ENCODE measurements at places on chromosomes 11 and 22.

- DNase-seq, result peak; percentile 86
These were observed 83.9 kb downstream of the OR5AK2 start for GRCh38 chr11:57072640-57073039.

- no peak for DNase-seq
These were observed 1071.2 kb downstream of the BRD1 start for GRCh38 chr22:48756146-48757111.

DNA sequence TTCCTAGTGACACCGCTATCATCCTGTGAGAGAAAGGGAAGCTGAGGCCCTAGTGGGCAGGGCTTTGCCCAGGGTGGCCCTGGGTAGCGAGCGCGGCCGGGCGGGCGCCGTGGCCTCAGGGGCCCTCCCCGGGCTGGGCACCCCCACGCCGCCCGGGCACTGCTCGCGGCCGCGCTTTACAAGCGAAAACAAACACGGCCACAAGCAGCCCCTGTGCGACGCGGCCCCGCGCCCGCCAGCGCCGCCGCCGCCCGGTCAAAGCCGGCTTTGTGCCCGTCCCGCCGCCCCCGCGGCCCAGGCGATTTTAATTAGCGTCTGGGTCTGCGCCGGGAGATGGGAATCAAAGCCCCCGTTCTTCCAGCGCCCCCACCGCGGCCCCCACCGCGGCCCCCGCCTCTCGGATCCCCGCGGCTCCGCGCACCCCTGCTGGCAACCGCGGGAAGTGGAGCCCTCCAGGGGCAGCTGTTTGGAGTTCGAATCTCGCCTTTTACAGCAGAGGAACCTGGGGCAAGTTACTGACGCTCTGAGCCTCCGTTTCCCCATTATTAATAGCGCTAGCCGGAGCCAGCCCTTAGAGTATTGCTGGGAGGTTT, 47.9 kb downstream of the CHRDL2 start:
- DNase-seq, result no peak

DNA sequence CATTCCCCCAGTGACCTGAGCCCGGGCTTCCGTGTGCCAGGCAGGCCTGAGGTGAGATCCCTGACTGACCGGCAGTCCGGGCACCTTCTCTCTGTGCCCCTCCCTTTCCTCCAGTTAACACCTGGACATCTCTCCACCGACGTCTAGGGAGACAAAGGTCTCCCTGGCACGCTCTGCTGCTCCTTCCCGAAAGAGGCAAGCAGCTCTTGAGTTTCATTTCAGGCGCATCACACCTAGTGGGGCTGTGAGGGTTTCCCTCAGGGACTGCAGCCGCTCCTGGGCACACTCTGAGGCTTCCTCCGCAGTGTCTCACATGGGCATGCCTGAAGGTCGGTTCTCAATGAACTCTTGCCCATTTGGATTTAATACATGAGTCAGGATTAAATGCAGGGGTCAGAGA, 322.7 kb downstream of the CTTN start:
- no peak for DNase-seq

Measured in brain microvascular endothelial cell (primary cell).